ENCODE measurements at places on chromosomes 11 and 22. TPM values are rescaled to one million over a fixed set of nuclear protein-coding genes. Genes with fewer than 3 reads are reported as not detected.

The XRCC6 gene
- 210 TPM for total RNA-seq

The LRRC32 gene
- total RNA-seq = 3.0 TPM

The TYR gene
- total RNA-seq = not detected

The RFPL3 gene
- total RNA-seq = 0.21 TPM

The CHADL gene
- total RNA-seq = 1.5 TPM
